HFFc6 (cell line): ENCODE measurements at places on chromosomes 7 and 10.

- DNase-seq: no peak
Observed at GRCh38 chr10:36669615-36670352, 455.6 kb upstream of the ANKRD30A start.

GRCh38 chr10:123990889-123991288 lies 99.3 kb upstream of the CPXM2 start:
- DNase-seq: no peak

- no peak for DNase-seq
Observed at GRCh38 chr7:103809229-103809994, 180.0 kb downstream of the RELN start.

DNA sequence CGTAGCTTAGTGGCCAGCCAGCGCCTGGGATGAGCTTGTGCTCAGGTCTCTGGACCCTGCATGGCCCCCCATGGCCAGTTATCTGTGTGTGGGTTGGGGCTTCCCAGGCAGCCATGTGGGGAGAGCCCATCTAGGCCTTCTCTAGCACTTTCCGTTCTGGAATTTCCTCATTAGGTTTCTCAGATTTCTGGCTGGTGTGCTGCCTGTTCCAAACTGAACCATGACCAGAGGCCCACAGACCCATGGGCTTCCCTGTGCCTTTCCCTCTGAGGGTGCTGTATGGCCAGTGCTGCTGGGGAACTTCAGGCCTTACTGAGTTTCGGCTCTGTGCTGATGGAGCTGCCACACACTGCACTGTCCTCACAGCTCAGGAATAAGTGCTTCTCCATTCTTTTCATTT lies 50.2 kb downstream of the SHH start:
- DNase-seq: no peak

DNA sequence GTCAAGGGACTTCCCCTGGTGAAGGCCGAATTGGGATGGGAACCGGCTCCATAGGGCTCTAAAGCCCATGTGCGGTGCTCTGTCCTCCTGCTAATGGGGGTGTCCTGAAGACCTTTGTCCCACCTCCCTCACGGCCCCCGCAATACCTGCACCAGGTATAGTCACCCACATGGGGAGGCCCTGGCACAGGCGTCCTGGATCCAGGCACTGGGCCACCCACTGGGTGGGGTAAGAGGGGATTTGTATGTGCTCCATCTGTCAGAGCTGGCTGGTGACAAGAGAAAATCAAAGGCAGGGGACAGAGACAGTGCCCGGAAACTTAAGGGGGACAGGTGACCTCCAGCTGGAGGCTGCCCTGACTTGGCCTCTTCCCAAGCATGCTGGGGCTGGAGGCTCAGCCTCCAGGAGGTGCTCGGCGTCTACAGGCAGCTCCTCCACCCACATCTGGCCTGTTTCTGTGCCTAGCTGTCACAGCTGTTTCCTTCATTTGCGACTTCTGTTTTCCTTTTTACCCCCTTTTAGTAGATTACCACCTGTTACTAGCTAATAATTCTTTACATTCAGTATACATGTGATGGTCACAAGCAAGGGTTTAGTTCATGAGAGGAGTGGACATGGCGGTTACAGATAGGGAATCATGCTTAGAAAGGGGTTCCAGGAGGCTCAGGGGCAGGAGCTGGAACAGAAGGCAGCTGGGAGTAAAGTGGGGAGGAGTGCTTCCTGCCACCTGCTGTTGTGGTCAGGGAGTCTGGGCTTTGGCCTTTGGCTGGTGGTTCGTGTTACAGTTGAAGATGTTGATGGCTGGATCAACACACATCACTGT lies 2.3 kb upstream of the CUZD1 start:
- DNase-seq: no peak

- DNase-seq: no peak
Observed at GRCh38 chr7:128201690-128202085, 39.4 kb upstream of the LEP start.

DNA sequence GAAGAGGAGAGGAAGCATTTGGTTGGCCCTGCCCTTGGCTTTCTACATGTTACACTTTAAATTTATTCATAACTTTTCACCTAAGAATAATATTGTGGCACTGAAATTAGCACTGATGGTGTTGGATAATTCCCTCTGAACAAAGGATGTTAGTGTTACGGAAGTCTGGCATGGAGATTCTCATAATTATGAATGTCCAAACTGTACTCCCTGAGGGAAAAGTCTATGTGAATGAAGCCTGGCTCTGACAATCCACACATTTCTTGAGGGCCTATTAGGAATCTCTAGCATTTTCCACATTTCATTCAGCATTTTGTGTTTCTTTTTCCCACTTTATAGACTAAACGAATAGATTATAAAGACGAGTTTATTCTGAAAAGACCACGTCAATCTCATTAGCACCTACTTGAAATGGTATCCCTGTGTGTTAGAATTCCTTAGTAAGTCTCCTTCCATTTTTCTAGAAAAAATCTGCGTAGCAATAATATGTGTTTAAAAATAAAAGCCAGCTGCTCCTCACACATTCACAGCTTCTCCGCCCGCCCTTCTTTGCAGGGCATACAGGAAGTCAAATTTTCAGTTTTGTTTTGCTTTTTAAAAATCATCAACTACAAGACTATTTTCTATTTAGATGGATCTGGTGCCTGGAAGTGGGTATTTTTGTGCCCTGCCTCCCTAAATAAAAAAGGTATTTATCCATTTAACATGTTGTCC lies 131.8 kb upstream of the PALS2 start:
- no peak for DNase-seq

GRCh38 chr7:128812514-128813168 lies 17.6 kb upstream of the FLNC start:
- no peak for DNase-seq

DNA sequence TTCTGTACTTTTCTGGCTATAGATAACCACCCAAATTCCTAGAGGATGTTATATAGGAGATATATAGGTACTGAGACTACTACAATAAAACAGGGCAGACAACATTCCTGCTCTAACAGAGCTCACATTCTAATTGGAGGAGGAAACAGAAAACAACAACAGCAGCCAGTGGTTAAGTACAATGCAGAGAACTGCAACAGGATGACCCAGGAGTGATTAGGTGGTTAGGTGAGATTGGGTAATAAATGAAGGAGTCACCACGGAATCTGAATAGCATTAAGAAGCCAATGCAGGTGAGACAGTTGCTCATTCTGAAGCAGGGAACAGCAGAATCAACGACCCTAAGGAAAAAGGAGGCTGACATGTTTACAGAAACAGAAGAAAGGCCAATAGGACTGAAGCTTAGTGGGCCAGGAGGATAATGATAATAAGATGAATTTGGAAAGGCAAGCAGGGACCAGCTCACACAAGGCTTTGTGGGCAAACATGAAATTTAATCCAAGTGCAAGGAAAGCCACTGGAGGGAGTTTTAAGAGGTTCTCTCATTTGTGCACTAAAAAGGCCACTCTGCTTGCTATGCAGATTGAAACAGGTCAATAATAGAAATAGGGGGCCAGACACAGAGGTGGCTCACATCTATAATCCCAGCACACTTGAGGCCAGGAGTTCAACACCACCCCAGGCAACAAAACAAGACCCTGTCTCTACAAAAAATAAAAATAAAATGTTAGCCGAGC lies 16.9 kb upstream of the REEP3 start:
- DNase-seq: no peak

- peak; percentile 22 for DNase-seq
Observed at GRCh38 chr7:120023494-120024167, 249.3 kb upstream of the KCND2 start.

GRCh38 chr7:37076668-37077067 lies 352.4 kb upstream of the AOAH start:
- no peak for DNase-seq

GRCh38 chr10:128576943-128577670 lies 450.9 kb upstream of the MKI67 start:
- DNase-seq: no peak

DNA sequence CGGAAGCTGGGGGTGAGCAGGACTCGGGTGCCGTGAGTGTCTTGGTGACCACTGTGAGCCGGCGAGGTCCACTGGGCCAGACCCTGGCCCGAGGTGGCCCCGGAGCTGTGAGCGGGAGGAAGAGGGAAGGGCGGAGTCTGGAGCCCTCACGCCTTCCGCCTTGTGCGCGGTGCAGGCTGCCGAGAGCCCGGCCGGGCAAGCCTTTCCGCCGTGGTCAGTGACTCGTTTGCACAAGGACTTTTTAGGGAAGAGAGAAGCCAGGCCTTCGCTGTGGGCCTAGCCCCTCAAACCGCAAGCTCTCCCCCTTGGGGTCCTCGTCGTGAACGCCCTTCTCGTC lies 40.9 kb upstream of the ZNF32 start:
- no peak for DNase-seq

- DNase-seq: no peak
Observed at GRCh38 chr7:112132051-112132694, 74.0 kb downstream of the DOCK4 start.

DNA sequence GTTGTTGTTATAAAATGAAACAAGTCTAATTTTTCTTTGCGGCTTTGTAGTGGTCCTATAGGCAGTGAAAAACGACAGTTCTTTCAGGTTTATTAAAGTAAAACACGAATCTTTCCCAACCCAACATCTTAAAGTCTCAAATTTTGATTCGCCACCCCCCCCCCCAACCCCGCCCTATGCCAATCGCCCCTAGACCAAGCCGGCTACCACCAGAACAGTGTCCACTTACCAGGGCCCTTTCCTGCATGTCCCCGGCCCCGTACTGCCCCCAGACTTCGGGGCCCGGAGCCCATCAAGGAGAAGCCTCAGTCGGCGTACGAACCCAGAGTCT lies 335 bp upstream of the CHCHD1 start:
- no peak for DNase-seq

DNA sequence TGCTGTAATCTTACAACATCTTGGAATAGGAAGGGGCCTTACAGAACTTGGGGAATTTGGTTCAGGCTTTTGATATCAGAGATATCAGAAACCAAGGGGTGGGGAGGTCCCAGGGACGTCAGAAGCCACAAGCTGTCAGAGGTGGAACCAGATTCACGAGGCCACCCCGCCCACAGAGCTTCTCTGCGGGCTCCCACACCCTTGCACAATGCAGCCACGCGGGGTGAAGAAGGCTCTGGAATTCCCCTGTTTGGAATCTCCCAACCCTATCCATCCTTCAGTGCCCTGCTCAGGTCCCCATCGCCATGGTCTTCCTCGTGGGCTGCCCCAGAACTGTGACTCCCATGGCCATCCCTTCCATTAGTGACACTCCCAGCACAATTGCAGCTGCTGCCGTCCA lies 247.1 kb upstream of the SHH start:
- DNase-seq: no peak

GRCh38 chr7:88034083-88034695 lies 100.1 kb downstream of the ADAM22 start:
- DNase-seq: no peak

- no peak for DNase-seq
Observed at GRCh38 chr7:91080351-91080750, 183.9 kb upstream of the FZD1 start.

DNA sequence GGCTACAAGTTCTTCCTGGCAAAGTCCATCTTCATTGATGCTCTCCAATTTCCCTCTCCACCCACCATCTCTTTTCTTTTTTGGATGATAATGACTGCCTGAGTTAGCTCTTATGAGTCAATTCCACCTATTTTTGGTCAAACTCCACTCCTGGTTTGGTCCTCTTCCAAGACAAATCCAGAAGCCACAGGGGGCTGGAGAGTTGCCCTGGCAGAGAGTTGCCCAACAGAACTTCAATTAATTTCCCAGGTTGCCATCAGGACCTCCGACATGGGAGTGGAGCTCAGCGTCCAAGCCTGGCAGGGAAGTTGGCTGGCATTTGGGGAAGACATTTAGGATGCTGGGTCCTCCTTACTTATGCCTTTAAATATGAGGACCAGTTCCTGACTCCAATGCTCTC lies 29.2 kb upstream of the KCNMA1 start:
- DNase-seq: no peak

- no peak for DNase-seq
Observed at GRCh38 chr7:18497800-18498199, 2.3 kb downstream of the HDAC9 start.

GRCh38 chr7:95255691-95256090 lies 68.6 kb downstream of the PON1 start:
- DNase-seq: no peak

DNA sequence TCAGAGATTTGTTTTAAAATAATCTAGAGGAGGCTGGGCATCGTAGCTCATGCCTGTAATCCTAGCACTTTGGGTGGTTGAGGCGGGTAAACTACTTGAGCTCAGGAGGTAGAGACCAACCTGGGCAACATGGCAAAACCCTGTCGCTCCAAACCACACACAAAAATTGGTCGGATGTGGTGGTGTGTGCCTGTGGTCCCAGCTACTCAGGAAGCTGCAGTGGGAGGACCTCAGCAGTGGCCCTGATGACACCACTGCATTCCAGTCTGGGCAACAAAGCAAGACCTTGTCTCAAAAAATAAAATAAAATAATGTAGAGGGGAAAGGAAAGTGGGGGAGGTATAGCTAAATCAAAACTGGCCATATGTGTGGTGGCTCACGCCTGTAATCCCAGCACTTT lies 13.9 kb upstream of the PPP3CB start:
- no peak for DNase-seq

DNA sequence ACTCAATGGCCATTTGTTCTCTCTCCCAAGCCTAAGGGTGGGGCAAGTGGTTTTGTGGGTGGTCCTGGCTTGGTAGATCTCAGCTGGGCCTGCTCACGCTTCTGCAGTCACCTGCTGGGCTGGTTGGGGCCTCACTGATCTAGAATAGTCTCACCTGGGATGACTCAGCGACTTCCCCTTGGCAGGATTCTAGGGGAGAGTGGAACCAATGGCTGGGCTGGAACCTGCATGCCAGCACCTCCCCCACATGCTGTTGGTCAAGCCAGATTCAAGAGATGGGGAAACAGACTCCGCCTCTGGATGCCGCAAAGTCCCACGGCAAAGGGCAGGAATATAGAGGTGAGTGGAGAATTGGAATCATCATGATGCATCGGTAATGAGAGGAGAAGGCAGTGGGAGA lies 292.9 kb upstream of the NPVF start:
- DNase-seq: no peak

DNA sequence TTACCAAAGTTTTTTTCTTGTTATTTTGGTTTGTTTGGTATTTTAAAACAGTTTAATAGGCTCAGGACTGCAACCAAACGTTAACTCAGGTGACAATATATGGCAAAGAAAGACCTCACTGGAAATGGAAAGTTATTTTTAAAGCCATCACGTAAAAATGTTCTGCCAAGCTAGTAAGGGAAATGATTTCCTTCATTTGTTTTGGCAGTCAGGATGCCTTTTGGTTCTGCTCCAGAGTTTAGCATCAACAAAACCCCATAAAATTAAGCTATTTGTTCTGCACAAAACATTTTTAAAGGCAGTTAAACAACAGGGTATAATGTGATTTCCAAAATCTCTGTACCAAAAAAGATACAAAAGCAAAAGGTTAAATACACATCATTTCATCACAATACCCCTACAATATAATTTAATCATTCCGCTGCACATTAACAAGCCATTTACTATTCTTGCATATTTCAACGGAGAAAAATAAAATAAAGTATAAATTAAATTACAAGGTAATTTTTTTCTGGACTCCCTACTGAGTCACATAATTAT lies 172.4 kb downstream of the SEMA3E start:
- no peak for DNase-seq
